Vein endothelial cell (primary cell): ENCODE measurements at places on chromosomes 7 and 10. TPM values are rescaled to one million over a fixed set of nuclear protein-coding genes. Genes with fewer than 3 reads are reported as not detected.

The ARL5B gene
- 29.7 and 34.1 TPM in 2 replicates for total RNA-seq

The AUTS2 gene
- 0.76 and 1.6 TPM in 2 replicates for total RNA-seq

The MYH16 gene
- 0.33 and 0.38 TPM in 2 replicates for total RNA-seq

The MSS51 gene
- 1.6 TPM in 2 replicates for total RNA-seq

The WDFY4 gene
- total RNA-seq = 1.3 and 3.3 TPM in 2 replicates

The MYL7 gene
- total RNA-seq = not detected in 2 replicates

The HYAL4 gene
- total RNA-seq = 0.86 and 0.98 TPM in 2 replicates

The TBX20 gene
- not detected in 2 replicates for total RNA-seq

The CPEB3 gene
- total RNA-seq = 1.8 and 2.0 TPM in 2 replicates

The ADAP1 gene
- total RNA-seq = 0.65 and 1.4 TPM in 2 replicates

The SDK1 gene
- total RNA-seq = 0.19 and 0.65 TPM in 2 replicates

The HTR5A gene
- total RNA-seq = not detected in 2 replicates

The HOXA1 gene
- 0.96 and 1.6 TPM in 2 replicates for total RNA-seq

The TLX1 gene
- not detected in 2 replicates for total RNA-seq

The FRAT2 gene
- total RNA-seq = 9.5 and 11.4 TPM in 2 replicates

The DNA2 gene
- 5.9 and 11.6 TPM in 2 replicates for total RNA-seq

The SFTPD gene
- total RNA-seq = 0.29 TPM in 1 of 2 replicates, not detected in the other

The PRSS2 gene
- total RNA-seq = 0.98 TPM in 1 of 2 replicates, not detected in the other

The PDZD8 gene
- 29.1 and 33.3 TPM in 2 replicates for total RNA-seq

The SPDYE18 gene
- total RNA-seq = 0.33 TPM in 1 of 2 replicates, not detected in the other

The TDRD1 gene
- total RNA-seq = under 0.01 TPM in 1 of 2 replicates, not detected in the other

The FGFBP3 gene
- total RNA-seq = 0.29 and 0.65 TPM in 2 replicates

The GPR15LG gene
- not detected in 2 replicates for total RNA-seq

The SORBS1 gene
- total RNA-seq = 1.1 and 1.6 TPM in 2 replicates

The PDK4 gene
- total RNA-seq = 10.0 and 10.1 TPM in 2 replicates

The ATRNL1 gene
- under 0.01 and 0.10 TPM in 2 replicates for total RNA-seq

The ACHE gene
- total RNA-seq = 1.1 and 2.0 TPM in 2 replicates

The CNTNAP2 gene
- total RNA-seq = not detected in 2 replicates

The KLF14 gene
- not detected in 2 replicates for total RNA-seq

The STEAP2 gene
- total RNA-seq = 2.3 and 8.8 TPM in 2 replicates

The CYP3A4 gene
- total RNA-seq = not detected in 2 replicates

The PAX4 gene
- total RNA-seq = not detected in 2 replicates

The ASIC3 gene
- total RNA-seq = 0.29 and 0.33 TPM in 2 replicates

The ADIRF gene
- total RNA-seq = 10.0 and 11.4 TPM in 2 replicates

The ZNF365 gene
- under 0.01 TPM in 1 of 2 replicates, not detected in the other for total RNA-seq

The GBX1 gene
- total RNA-seq = under 0.01 TPM in 1 of 2 replicates, not detected in the other

The ELMO1 gene
- total RNA-seq = 60.1 and 68.5 TPM in 2 replicates

The PIK3CG gene
- 8.8 and 17.3 TPM in 2 replicates for total RNA-seq

The MEIG1 gene
- total RNA-seq = not detected in 2 replicates

The SFXN4 gene
- total RNA-seq = 14.4 and 14.7 TPM in 2 replicates

The MOGAT3 gene
- not detected in 2 replicates for total RNA-seq

The TBC1D12 gene
- total RNA-seq = 10.5 and 13.9 TPM in 2 replicates

The FAM13C gene
- total RNA-seq = 8.3 and 8.5 TPM in 2 replicates

The EBLN1 gene
- total RNA-seq = not detected in 2 replicates

The MMRN2 gene
- total RNA-seq = 262 and 371 TPM in 2 replicates

The ZNF722 gene
- total RNA-seq = not detected in 2 replicates

The NME8 gene
- total RNA-seq = not detected in 2 replicates

The MMD2 gene
- not detected in 2 replicates for total RNA-seq

The ANXA8L1 gene
- 0.19 TPM in 1 of 2 replicates, not detected in the other for total RNA-seq

The UNCX gene
- not detected in 2 replicates for total RNA-seq

The AKR1D1 gene
- not detected in 2 replicates for total RNA-seq

The GNG11 gene
- total RNA-seq = 284 and 299 TPM in 2 replicates

The CFAP46 gene
- total RNA-seq = 1.3 and 1.5 TPM in 2 replicates
